ENCODE measurements at places on chromosomes 4 and X.
A peak's percentile ranks its signal among the peaks of the same experiment; 100 is the strongest.

DNA sequence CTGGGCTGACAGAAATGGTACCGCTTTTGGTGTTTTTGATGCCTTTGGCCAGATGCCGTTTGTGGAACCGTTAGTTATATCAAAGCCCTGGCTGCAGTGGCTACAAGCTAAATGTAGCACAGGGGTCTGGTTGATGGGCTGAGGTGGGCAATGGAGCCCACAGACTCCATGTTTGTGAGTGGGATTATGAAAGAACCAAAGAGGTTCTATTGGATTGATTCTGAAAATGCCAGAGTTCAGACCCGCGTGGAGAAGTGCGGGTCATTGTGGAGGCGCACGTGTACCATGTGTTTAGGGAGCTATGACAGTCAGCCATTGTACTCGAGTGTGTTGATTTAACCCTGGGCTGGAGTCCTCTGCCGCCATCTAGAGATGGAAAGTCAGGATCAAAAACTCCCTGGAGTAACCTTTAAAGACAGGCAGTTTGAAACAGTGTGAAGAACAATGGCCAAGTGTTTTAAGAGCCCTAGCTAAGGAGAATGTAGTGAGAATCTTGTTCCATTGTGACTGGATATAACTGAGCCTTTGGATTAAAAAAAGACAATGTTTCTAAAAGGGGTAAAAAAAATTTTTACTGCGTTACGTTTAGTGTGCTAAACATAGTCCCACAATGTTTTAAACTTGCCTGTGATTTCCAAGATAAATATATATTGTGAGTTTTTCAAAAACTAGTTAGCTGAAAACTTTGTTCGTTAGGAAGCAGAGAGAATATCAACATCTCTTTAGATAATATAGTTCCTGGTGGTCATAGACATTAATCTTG, 12.7 kb downstream of the ART3 start:
- DNase-seq: no peak

DNA sequence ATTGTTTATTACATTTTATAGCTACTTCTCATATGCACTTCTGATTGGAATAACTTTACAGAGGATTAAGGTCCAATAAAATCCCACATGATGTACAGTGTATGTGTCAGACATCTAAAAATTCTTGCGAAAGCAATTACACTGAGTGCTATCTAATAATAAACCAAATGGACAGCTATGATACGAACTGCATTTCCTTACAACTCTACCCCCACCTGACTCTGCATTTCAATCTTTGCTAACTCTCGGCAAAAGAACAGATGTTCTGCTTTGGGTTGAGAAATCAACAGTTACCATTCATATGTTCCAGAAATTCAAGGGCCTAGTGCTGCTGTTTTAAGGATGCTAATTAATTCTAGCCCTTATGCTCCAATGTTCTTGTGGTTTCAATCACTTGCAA, 287.9 kb upstream of the NOCT start:
- no peak for DNase-seq

GRCh38 chr4:118273642-118274041, 79.2 kb downstream of the PRSS12 start:
- no peak for DNase-seq

GRCh38 chrX:132657876-132658275, 169.0 kb upstream of the MBNL3 start:
- DNase-seq: no peak

DNA sequence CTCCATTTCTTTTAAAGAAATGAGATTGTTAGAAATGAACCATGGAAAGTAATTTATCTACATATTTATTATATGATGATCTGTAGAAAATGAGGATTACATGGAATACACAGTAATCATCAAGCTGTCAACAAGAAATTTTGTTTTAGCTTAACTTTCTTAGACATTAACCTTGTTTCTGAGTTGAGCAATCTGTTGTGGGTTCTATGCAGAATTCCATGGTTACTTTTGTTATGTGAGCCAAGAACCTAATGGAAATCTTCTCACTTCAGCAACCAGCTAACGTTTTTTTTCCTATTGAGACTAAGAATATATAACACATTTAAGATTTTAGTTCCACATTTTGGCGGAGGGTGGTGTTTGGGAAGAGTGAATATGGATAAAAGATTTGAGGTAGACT, 136.1 kb upstream of the SLC4A4 start:
- no peak for DNase-seq

- no peak for DNase-seq
Measured at GRCh38 chrX:139936259-139936658, 3.4 kb upstream of the ATP11C start.

DNA sequence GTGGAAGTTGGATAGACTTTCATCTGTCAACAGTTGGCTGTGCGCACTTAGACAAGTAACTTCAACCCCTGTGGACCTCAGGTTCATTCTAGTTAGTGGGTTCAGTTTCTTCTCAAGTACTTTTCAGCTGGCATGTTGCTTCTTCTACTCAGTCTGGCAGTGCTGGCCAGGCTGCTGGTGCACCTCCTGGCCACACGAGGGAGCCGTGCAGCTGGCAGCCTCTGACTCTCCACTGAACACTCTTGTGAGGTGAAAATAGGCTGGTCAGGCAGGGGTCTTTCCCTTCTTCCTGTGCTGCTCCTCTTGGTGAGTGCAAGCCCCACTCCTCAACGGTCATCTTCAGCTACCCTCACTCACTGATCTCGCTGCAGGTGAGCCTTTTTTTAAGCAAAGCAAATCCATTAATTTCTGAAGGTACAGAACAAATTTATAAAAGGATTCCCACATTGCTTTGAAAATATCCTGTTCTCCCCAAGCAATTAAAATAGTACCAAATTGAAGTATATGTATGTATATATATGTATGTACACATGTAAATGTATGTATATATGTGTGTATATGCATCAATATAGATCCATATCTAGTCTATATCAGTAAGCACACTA, 30.6 kb downstream of the LONRF3 start:
- DNase-seq: peak; percentile 7

- DNase-seq: no peak
Measured at GRCh38 chr4:10085386-10085785, 31.2 kb downstream of the WDR1 start.

GRCh38 chr4:81142744-81143143, 72.3 kb downstream of the PRKG2 start:
- DNase-seq: no peak

All from stimulated activated CD4-positive, alpha-beta T cell treated with anti-CD3 and anti-CD28 coated beads, Interleukin-1b, Interleukin-23, amount 100 ng/mL, for 24 hours (primary cell).